Neural progenitor cell (in vitro differentiated cells): ENCODE measurements at places on chromosomes 6 and 20. TPM values are rescaled to one million over a fixed set of nuclear protein-coding genes. Genes with fewer than 3 reads are reported as not detected.

RPS10 gene
- 4,003 and 4,850 TPM in 2 replicates for total RNA-seq

KIF6 gene
- total RNA-seq = 0.59 and 2.7 TPM in 2 replicates

TMEM170B gene
- total RNA-seq = 13.6 and 19.7 TPM in 2 replicates

KIAA1755 gene
- 0.22 TPM in 2 replicates for total RNA-seq

CALHM5 gene
- 0.07 and 0.09 TPM in 2 replicates for total RNA-seq

TRIM15 gene
- not detected in 2 replicates for total RNA-seq

DNA sequence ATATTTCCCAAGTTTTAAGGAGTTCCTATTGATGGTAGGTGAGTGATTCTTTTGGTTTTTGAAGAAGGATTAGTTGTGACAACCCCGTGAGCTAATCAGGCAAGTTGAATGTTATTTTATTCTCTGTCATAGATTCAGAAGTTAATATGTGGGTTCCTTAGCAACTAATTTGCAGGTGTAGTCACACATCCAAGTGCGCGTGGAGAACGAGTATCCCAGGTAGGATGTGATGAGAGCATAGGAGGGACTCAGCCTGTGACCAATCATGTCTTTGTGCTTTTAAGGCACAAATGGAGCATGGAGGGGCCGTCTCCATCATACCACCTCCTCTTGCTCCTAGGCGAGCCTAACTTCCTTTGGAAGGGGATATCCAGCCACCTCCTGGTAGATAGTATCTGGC is 41.1 kb downstream of the PPP1R14C start:
- DNase-seq = no peak

GRCh38 chr6:169539176-169539897 is 162.5 kb downstream of the WDR27 start:
- DNase-seq = no peak

DNA sequence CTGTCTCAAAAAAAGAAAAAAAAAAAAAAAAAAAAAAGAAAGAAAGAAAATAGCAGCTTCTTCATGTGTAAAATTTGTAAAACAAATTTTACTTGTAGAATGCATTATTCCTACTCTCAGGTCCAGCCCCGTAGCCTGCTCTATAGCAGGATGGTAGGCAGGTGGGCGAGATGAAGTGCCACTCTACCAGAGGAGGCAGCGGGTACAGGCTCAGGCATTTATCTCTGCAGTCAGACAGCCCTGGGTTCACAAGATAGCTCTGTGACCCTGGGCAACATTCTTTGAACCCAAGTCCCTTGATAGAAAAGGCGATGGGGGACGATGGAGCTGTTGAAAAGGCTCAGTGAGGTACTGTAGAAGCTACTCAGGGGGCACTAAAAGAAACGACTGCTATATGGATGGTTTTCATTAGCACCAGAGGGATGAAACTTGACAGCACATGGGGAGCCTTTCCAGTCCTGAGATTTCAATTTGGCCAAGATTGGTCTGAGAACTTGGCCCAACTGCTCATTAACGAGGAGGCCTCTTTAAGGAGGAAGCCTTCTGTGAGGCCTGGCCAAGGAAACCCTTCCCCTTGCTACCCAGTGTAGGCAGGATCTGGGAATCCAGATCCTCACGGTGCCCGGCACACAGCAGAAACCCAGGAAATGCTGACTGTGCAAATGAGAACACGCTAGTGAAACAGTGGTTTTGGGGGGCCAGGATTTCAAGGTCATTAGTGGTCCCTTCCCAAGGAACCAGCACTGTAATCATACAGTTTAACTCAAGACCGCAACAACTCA is 63.1 kb downstream of the MYH7B start:
- no peak for DNase-seq

DNA sequence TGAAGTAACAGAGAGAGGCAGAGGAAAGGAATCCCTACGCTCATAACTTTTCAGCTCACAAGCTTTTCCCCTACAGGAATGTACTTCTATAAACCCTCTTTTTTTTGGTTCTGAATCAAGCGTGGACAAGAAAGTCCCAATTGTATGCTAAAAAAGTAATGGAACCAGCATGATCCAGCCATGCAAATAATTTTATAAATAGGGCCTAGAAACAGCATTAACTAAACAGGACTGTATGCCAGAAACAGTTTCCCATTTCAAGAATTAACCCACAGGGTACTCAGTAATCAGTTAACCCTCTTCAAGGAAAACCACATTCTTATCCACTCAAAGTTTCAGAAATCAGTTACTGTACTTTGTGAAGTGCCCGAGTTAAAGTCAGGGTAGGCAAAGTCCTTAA is 87.0 kb upstream of the HMGCLL1 start:
- no peak for DNase-seq

GRCh38 chr20:2508631-2509467 is at the start of gene ZNF343:
TSS of gene ZNF343 (minus strand) at chr20:2508915. CDS start at chr20:2493895, 15,020 bp downstream.
- peak; percentile 89 for DNase-seq

- DNase-seq = no peak
Measured at GRCh38 chr6:123150076-123150475, 154.0 kb downstream of the CLVS2 start.

- DNase-seq = no peak
Measured at GRCh38 chr6:3425574-3425973, 31.3 kb downstream of the SLC22A23 start.

DNA sequence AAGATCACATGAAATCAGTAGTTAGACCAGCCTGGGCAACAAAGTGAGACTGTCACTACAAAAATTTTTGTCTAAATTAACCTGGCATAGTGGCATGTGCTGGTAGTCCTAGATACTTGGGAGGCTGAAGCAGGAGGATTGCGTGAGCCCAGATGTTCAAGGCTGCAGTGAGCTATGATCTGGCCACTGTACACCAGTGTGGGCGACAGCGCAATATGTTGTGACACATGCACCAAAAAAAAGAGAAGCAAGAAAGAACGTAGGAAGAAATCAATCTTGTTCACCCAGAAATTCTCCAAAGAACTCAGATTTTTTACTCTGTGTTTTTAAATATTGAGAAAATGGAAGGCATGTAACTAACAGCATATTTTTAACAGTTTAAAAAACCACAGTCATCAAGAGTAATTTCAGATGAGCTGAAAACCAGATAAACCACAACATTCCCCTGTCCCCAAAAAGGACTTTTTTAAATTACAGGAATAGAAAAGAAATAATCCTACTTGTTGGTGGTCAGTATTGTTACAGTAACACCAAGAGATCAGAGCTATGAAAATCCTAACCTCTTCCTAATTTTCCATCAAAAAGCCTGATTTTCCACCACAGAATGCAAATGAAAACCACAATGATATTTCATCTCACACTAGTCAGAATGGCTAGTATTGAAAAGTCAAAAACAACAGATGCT is 240.2 kb downstream of the KHDC1L start:
- no peak for DNase-seq

DNA sequence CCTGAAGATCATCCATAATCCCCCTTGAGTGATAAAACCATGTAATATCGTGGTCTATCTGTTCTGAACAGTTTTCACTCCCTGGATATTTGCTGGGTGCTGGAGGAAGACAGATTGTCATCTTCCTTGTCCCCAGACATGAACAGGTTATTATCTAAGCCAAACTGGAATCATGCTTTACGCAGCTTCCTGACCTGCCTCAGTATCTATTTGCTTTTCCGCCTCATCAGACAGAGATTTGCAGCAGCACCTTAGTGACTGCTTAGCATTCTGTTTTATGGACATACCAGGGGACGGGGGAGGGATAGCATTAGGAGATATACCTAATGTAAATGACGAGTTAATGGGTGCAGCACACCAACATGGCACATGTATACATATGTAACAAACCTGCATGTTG is 124.6 kb downstream of the SLC23A2 start:
- no peak for DNase-seq

- DNase-seq = no peak
Measured at GRCh38 chr20:31602779-31603441, 2.2 kb upstream of the ID1 start.

DNA sequence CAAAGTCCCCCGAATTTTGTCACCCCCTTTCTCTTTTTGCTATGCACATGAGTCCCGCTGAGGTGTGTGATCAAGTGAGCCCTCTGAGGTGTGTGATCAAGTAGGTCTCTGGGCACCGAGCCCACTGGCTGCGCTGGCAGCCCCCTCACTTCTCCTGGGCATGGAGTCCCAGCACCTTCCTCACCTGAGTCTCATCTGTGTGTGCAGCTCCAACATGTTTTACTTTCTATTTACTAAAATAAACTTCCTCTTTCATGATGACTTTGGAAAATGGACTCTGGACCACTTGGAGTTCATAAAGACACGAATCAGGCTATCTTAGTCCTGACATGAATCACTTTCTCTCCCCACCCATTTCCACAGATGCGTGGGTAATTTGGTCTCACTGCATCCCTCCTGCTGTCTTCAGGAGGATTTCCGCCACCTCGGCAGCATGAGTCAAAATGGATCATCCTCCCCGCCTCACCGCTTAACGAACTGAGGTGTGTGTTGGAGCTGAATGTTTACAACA is 39.8 kb downstream of the PRDM1 start:
- no peak for DNase-seq

GRCh38 chr6:107780226-107780625 is 43.9 kb downstream of the SCML4 start:
- no peak for DNase-seq

DNA sequence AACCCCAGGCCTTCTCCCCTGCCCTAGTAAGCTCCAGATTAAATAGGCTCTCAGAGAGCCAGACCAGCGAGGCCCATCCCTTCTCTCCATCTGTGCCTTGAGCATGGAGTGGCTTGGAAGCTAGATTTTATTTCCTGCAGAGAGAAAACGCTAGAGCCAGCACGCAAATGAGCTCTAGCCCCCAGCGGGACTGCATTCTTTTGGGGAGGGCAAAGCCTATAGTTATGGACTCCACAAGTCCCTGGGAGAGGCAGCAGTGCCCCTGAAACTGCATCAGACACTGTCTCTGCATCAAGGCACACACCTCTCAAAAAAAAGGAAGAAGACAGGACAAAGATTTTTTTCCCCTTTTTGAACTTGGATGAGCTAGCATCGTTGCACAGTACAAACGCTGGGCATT is 15.8 kb downstream of the FOXF2 start:
- no peak for DNase-seq

- DNase-seq = no peak
Measured at GRCh38 chr6:352896-353470, 38.6 kb upstream of the IRF4 start.

DNA sequence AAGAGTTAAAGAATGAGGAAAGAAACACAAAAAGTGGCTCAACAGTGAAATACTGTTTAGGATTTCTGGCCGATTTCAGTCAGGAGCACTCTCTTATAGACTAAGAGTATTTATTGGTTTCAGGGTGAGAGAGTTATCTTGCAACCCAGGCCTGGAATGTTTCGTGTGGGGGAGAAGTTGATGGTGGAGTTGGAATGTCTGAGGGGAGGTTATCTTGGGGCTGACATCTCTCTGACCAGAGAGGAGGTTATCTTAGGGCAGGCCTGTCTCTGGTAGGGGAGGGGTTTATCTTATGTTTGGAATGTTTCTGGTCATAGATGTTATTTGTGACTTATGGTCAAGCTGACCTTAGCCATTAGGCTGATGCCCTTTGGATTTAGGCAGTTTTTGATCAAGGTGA is 80.3 kb downstream of the HTR1B start:
- DNase-seq = no peak
